T-helper 17 cell (primary cell): ENCODE measurements at places on chromosomes 2 and 18.
A peak's percentile ranks its signal among the peaks of the same experiment; 100 is the strongest.

GRCh38 chr2:207200136-207200535 lies 34.4 kb upstream of the KLF7 start:
- no peak for DNase-seq

DNA sequence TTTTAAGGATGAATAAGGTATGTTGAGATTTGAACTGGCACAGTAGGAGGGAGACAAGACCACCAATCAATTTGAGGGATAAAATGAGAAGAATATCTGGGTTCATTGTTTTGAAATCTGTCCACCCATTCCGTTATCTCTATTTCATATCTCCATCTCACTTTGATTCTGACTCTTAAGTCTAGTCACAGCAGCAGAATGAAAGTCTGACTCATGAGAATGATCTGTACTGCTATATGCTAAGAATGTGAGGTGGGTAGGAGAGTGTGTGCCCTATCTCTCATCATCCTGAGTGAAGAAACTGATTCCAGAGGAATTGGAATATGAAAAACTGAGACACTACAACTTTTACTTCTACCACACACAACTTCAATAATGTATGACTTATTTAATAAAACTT lies 1994.5 kb upstream of the PIK3C3 start:
- DNase-seq = no peak

- DNase-seq = peak; percentile 46
Observed at GRCh38 chr18:26133652-26134051, at the start of gene PSMA8. TSS of gene PSMA8 (plus strand) at chr18:26133869. CDS start at chr18:26133966, 97 bp downstream.

DNA sequence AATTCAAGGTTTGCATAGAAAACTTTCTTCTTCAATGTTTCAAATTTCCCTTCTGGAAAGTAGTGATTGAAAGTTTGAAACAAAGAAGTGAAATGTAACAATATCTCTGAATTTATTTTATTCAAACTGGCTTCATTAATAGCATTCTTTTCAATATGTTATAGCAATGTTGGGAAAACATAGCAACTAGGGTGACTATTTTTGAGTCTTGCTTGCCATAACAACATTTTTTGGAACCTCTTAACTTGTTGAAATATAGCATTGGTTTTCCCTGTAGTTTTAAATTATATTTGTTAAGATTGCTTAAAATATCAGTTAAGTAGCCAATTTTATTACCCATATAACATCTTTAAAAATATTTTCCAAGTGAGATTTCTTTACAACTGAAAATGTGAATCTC lies 141.7 kb upstream of the OSR1 start:
- no peak for DNase-seq

- DNase-seq = no peak
Observed at GRCh38 chr2:37181726-37182684, 6.5 kb downstream of the SULT6B1 start.

GRCh38 chr2:19176172-19176852 lies 182.1 kb downstream of the OSR1 start:
- DNase-seq = no peak

- DNase-seq = no peak
Observed at GRCh38 chr2:23292024-23292423, 93.0 kb upstream of the KLHL29 start.

- DNase-seq = no peak
Observed at GRCh38 chr18:51666763-51667191, 469.3 kb upstream of the MEX3C start.

- no peak for DNase-seq
Observed at GRCh38 chr2:207088839-207089238, 76.9 kb downstream of the KLF7 start.

DNA sequence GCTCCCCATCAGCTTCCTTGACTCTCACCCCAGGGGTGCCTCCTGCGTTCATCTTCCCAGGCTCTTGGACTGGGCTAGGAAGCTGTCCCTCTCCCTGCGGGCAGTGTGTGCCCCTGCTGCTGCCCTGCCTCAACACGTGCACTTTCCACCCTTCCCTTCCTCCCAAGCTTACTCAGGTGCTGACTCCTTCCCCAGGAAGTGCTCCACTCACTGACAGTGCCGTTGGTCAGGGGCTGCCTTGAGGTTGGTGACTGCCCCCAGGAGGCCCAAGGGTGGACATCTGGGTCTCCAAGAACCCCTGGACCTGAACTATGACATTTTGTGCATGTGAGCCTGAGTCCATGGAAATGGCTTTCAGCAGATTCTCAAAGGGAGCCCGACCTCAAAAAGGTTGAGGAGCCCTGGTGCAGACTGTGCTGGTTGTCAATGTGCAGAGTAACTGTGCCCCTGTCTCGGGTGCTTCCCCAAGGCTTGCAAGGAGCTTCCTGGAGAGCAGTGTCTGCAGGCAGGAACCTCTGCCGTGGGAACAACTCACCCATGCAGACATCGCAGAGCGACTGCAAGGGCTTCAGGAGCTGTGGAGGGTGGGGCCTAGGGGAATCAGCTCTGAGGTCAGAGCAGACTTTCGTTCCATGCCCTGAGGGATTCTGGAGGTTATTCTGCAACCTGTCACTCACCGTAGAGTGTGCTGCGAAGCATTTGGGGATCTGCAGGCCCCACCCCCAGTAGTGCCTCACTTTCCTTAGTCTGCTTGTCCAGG lies 116.5 kb upstream of the MCFD2 start:
- DNase-seq = no peak

- no peak for DNase-seq
Observed at GRCh38 chr2:217835931-217836891, 166.6 kb downstream of the TNS1 start.

- DNase-seq = no peak
Observed at GRCh38 chr2:102063487-102063911, 71.7 kb downstream of the IL1R2 start.

- no peak for DNase-seq
Observed at GRCh38 chr2:85053802-85054201, 79.4 kb upstream of the TCF7L1 start.

- DNase-seq = no peak
Observed at GRCh38 chr2:60230037-60230436, 323.4 kb downstream of the BCL11A start.

DNA sequence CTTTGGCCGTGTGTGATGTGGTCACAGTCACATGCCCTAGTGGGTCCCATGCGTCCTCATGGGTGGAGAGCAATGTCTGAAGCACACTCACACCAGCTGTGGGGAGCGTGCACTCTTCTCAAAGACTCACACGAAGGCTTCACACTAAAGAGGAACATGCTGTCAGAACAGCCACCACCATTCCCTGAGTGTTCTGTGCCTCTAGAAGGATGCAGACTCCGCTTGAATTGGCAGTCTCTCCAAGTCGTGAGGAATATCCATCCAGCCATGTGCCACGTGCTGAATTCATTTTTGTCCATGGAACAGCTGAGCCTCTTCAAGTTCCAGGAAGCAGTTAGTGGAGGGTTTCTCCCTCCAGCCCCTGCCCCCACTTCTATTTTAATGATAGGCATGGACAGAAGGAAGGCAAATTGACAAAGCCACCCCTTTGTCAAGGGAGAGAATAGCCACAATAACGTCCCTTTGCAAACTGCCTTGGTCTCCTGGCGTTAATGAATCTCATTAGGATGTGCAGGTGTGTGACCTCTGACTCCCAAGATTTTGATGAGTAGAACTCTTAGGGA lies 464.3 kb upstream of the ID2 start:
- DNase-seq = no peak

DNA sequence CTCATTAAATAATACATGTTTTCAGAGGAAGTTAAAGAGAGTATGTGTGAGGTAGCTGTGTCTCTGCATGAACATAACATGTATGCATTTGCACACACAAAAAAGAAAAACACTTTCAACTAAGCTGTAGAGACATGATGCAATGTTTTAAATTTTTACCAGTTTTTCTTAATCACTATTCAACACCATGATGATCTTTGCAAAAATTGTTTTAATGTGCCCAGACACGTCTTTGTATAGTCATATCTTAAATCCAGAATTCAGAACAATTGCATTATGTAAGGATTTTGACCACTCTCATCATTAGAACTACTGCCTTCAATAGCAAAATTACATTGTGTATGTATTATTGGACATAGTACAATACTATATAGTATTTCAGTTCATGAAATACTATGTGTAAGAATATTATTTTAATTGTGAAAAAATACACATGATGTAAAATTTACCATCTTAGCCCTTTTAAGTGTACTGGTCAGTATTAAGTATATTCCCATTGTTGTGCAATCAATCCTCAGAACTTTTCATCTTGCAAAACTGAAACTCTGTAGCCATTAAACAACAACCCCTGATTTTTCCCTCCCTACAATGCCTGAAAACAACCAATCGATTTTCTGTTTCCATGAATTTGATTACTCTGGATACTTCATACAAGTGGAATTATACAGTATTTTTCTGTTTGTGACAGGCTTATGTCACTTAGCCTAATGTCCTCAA lies 104.5 kb upstream of the ACVR2A start:
- no peak for DNase-seq

DNA sequence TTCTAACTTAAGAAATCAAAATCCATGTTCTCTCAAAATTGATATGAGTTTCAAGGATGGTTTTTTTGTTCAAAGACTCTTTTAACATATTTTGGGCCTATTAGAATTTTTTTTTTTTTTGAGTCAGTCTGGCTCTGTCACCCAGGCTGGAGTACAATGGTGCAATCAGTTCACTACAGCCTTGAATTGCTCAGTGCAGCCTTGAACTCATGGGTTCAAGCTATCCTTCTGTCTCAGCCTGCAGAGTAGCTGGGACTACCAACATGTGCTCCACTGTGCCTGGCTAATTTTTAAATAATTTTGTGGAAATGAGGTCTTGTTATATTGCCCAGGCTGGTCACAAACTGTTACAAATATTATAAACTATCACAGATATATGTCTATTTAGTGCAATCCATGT lies 40.6 kb upstream of the RBMS1 start:
- no peak for DNase-seq

GRCh38 chr2:100785626-100786296 lies 34.2 kb upstream of the NPAS2 start:
- no peak for DNase-seq

DNA sequence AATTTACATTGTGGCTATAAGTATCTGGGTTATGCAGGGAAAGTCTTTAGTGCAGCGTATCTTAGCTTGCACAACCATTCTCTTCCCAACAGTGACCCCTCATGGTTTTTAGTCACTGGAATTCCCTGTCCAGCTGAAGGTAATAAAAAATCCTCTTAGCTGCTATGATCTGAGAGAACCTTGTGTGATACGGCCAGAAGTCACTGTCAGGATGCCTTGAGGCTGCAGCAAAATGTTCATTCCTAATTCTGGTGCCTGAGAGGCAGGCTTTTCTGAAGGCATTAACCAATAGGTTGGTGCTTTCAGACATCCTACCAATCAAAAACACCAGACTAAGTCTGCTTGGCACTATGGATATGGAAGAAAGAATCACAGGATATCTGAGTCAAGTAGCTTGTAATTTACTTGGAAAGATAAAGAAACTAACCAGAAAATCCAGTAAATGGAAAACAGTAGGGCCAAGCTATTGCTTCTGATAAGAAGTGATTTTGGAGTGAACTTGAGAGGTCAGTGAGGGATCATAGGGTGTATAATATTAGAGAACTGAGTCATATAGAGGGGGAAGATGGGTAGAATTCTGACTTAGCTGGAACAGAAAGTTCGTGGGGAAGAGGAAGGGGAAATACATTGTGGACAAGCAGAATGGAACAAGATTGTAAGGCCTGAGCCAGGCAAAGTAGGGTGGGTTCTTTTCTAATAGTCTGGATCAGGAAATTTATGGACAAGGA lies 89.0 kb upstream of the SLC14A2 start:
- DNase-seq = no peak

DNA sequence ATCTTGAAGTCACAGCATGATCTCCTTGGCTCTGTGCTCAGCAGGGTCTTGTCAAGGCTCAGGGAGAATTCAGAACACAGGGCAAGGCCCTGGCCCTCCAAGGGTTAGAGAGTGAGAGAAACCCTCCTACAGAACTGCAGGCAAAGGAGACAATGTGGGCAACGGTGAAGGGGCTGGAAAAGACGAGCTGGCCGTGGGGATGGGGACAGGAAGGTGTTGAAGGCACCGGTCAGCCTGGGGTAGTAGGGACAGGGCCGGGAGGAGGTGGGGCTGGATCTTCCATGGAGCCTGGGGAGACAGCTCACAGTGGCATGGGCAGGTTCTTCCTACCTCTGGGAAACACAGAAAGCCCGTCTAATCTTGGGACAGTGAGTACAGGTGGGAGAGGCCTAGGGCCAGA lies 92.2 kb upstream of the MCFD2 start:
- DNase-seq = no peak

- DNase-seq = no peak
Observed at GRCh38 chr2:71965530-71965929, 182.1 kb downstream of the CYP26B1 start.

DNA sequence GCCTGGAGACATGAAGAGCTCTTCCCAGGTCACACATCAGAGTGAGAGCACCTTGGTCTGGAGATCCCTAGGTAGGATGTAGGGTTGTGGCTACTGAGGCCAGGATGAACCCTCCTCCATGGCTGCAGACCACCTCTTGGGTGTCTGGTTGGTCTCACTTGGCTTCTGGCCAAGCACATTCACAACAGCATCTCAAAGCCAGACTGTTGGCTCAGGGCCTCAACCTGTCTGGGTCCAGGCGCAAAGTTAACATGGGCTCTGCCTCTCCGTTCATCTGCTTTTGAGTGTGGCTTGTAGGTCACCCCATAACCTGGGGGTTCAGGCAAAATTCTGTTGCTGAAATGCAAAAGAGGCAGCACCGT lies 40.1 kb downstream of the RHOB start:
- DNase-seq = no peak

DNA sequence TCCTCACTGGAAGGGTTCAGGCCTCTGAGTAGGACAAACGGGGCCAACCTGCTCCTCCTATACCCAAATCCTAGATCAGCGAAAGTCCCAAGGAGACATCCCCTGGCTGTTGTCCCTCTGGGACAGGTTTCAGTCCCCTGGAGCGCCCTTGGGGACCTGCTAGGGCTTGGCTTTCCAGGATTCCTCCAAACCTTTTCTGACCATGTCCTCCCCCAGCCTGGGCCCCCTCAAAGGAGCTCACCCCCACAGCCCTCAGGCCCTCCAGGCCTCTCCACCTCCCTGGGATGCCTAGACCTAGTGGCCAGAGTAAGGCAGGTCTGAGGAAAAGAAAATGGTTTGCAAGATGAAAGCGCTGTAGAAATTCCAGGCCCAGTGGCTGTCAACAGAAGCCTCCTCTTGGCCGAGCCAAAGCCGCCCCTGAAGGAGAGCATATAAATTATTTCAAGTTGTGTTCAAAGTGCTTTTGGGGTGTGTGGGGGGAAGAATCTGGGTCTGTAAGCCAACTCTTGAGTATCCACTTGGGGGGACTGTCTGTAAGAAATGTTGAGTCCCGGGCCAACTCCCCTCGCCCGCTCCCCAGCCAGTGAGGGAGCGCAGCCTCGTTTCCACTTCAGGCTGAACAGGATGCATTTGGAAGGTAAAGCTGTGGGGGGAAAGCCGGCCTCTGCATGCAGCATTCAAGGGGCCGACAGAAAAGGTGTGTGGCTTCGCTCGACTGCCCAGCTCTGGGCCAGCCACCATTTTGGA lies 158.6 kb downstream of the DYSF start:
- DNase-seq = peak; percentile 3

DNA sequence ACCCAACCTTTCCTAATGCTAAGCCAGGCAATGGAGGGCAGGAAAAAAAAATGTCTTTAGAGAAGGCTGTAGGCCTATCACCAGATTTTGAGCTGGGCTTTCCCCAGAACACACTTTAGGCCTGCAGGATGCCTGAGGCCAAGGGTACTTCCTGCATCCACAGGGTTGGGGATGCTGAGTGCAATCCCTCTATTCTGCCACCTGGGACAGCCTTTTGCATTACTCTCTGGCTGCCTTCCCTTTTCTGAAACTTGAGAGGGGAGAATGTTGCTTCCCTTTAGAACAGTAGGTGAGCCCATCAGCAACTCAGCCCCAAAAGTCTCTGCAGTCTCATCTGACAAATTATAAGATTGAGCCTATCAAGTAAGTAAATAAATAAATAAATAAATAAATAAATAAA lies 195.2 kb downstream of the SLC8A1 start:
- no peak for DNase-seq
